ENCODE measurements at places on chromosomes 4 and X. TPM values are rescaled to one million over a fixed set of nuclear protein-coding genes. Genes with fewer than 3 reads are reported as not detected.

Gene SLC6A14
- 0.44 TPM for total RNA-seq

Gene SATL1
- total RNA-seq, result not detected

Gene PNMA5
- total RNA-seq, result not detected

Gene ZNF732
- not detected for total RNA-seq

Gene GJB1
- not detected for total RNA-seq

Gene SPANXN4
- total RNA-seq, result not detected

Gene MAGEB5
- not detected for total RNA-seq

Gene SERTM2
- not detected for total RNA-seq

Gene CLIC2
- total RNA-seq, result 0.17 TPM

Gene PAGE4
- total RNA-seq, result not detected

Gene CENPVL2
- total RNA-seq, result not detected

Gene CD38
- 0.90 TPM for total RNA-seq

Gene AFF2
- not detected for total RNA-seq

Gene FGFR3
- 8.2 TPM for total RNA-seq

DNA sequence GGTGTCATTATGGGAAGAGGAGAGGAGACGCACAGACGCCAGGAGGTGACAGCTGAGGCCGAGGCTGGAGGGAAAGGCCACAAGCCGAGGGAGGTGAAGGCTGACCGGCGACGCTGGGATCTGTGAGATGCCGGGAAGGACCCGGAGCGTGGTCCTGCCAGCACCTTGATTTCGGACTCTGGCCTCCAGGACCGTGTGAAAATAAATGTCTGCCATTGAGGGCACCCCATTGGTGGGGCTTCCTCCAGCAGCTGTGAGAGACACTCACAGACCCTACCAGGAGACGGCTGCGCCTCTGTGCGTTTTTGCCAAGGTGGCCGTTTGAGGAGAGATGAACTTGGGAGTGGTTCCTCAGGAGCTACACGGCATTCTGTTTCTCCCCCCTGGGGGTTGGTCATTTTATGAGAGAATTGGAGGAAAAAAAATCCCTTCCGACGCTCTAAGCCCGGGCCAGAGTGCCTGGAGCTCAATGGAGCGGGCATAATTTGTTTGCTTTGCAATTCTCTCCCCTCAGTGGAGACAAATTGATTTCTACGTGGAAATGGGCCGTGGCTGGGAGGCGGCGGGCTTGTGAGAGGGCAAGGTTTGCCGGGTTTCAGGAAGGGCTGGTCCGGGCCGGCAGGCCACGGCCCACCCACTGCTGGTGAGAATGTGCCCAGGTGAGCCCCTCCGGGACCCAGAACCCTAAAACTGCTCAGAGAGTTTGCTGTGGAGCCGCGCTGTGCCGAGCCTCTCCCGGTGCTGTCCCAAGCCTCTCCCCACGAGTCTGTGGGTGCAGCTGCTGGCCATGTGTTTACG is 53.9 kb downstream of the CPZ start:
- no peaks in the 10 kb centered on the region for H3K36me3 ChIP-seq
- no peak overlapping the region for H3K27ac ChIP-seq
- no peak overlapping the region for H3K4me3 ChIP-seq
- DNase-seq, result peak; percentile 70
- peaks cover 12% of the 10 kb centered on the region for H3K4me1 ChIP-seq

GRCh38 chrX:123803331-123803983 is 56.4 kb upstream of the XIAP start:
- H3K4me3 ChIP-seq, result no peak overlapping the region
- no peaks in the 10 kb centered on the region for H3K27me3 ChIP-seq
- H3K4me1 ChIP-seq, result peaks cover 59% of the 10 kb centered on the region
- H3K27ac ChIP-seq, result peak overlapping the region; percentile 65
- H3K36me3 ChIP-seq, result no peaks in the 10 kb centered on the region

DNA sequence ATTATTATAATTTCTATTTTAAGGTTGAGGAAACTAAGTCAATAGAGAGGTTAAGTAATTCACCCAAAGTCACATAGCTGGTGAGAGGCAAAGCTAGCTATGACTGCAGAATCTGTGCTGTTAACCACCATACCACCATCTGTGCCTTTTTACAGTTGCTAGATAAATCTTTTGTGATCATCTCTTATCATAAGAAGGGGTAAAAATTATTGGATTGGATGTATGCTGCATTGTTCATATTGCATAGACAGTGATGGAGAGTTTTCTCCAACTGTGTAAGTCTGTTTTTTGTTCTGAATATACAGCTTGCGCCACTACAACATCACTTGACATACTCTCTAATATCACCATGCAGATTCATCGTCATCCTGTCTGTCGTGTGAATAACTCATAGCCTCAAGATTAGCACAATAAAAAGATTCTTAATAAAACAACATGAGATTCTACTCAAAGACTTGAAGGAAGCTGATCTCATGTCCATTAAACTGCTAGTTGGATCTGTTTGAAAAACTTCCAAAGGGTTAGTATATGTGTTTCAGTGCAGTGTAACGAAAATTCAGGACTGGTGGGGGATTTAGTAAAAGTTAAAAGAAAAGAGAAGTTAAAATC is 495.9 kb downstream of the SPRY1 start:
- no peak overlapping the region for H3K27ac ChIP-seq
- no peak for DNase-seq
- H3K4me1 ChIP-seq, result no peaks in the 10 kb centered on the region
- no peak overlapping the region for H3K4me3 ChIP-seq

DNA sequence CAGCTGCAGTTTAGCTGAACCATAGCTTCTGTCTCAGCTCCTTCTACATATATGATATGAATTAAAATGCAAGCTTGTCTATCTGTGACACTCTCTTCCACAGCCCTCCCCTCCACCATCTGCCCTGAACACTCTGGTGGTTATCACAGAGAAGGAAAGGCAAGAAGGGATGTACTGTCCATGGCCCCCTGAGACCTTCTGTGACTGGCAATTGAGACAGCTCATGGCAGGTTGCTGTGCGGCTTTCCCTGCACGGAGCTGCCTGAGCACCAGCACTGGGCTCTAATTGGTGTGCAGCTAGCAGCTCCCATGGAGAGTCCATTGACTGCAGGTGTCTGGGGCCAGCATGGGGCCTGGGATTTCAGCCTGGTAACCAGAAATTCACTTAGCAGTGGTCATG is 109.8 kb upstream of the ANXA3 start:
- no peaks in the 10 kb centered on the region for H3K36me3 ChIP-seq

GRCh38 chr4:108596344-108596743 is 24.0 kb upstream of the RPL34 start:
- no peak overlapping the region for H3K27ac ChIP-seq
- H3K4me1 ChIP-seq, result no peaks in the 10 kb centered on the region
- H3K27me3 ChIP-seq, result no peaks in the 10 kb centered on the region
- DNase-seq, result no peak
- no peak overlapping the region for H3K4me3 ChIP-seq
- no peaks in the 10 kb centered on the region for H3K36me3 ChIP-seq

DNA sequence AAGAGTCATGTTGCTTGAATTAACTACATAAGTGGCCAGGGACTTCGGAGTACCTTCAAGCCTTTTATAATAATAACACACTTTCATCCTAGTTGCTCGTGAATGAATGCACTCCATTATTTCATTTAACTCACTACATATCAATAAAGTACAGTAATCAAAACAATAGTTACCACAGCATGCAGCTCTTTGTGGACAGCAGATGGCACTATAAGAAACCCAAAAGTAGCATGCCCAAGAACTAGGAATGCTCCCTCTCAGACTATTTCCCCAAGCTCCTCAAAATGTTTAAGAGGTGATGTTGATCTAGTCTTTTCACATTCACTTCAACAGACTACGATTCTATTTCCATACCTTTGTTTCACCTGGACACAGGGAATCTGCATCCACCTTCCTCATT is 500.8 kb upstream of the DIAPH2 start:
- no peak for DNase-seq
- no peaks in the 10 kb centered on the region for H3K4me1 ChIP-seq
- H3K27ac ChIP-seq, result no peak overlapping the region
- no peaks in the 10 kb centered on the region for H3K36me3 ChIP-seq
- H3K4me3 ChIP-seq, result no peak overlapping the region

- H3K36me3 ChIP-seq, result no peaks in the 10 kb centered on the region
- no peaks in the 10 kb centered on the region for H3K27me3 ChIP-seq
- no peak overlapping the region for H3K27ac ChIP-seq
- DNase-seq, result no peak
- H3K4me1 ChIP-seq, result no peaks in the 10 kb centered on the region
- H3K4me3 ChIP-seq, result no peak overlapping the region
These were observed 338.4 kb upstream of the NOCT start for GRCh38 chr4:138677212-138677611.

- no peaks in the 10 kb centered on the region for H3K4me1 ChIP-seq
- no peak for DNase-seq
- no peak overlapping the region for H3K27ac ChIP-seq
- H3K4me3 ChIP-seq, result no peak overlapping the region
These were observed 10.9 kb upstream of the FAT4 start for GRCh38 chr4:125303821-125304220.

GRCh38 chrX:41750716-41751115 is 26.7 kb downstream of the GPR82 start:
- no peaks in the 10 kb centered on the region for H3K4me1 ChIP-seq
- no peak for DNase-seq
- H3K27me3 ChIP-seq, result no peaks in the 10 kb centered on the region
- no peak overlapping the region for H3K4me3 ChIP-seq
- H3K36me3 ChIP-seq, result no peaks in the 10 kb centered on the region

GRCh38 chr4:61468024-61468720 is 268.0 kb downstream of the ADGRL3 start:
- no peaks in the 10 kb centered on the region for H3K27me3 ChIP-seq
- H3K36me3 ChIP-seq, result no peaks in the 10 kb centered on the region
- H3K4me3 ChIP-seq, result no peak overlapping the region
- H3K4me1 ChIP-seq, result peaks cover 9% of the 10 kb centered on the region

GRCh38 chr4:13921805-13922204 is 294.3 kb upstream of the BOD1L1 start:
- H3K36me3 ChIP-seq, result no peaks in the 10 kb centered on the region
- peak overlapping the region; percentile 99 for H3K27ac ChIP-seq

DNA sequence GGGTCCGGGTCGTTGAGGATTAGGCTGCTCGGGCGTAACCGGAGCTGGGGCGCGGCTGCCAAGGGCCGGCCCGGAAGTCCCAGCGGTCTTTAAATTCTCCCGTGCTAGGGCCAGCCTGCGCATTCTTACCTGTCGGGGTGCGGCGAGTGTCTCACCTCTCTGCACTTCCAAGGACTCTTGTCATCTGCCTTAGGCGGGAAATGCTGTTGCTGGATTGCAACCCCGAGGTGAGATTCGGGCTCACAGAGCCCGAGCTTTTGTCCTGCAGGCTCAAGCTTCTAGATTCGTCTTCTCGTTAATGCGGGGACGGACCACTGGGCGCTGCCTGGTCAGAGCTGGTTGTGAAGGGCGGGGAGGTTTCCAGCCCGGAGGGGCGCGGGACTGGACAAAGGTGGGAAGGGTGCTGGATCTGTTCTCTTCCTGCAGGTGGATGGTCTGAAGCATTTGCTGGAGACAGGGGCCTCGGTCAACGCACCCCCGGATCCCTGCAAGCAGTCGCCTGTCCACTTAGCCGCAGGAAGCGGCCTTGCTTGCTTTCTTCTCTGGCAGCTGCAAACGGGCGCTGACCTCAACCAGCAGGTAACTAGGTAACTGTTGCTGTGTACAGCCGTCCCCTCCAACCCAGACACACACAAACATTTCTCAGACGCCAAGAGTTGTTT is at the start of gene ANKRD37:
ANKRD37 (plus strand) TSS at position 118 of the 662 bp plus-strand sequence; CDS start at position 201, 83 bp downstream.
- peak within 1 kb of the TSS; percentile 91 for H3K4me3 ChIP-seq
- H3K27ac ChIP-seq, result peak within 1 kb of the TSS; percentile 98
- no peaks in the 10 kb centered on the region for H3K36me3 ChIP-seq
- H3K27me3 ChIP-seq, result no peaks in the 10 kb centered on the region
- peak; percentile 63 for DNase-seq

GRCh38 chr4:8113611-8114377 is 44.8 kb downstream of the ABLIM2 start:
- peaks cover 5% of the 10 kb centered on the region for H3K27me3 ChIP-seq
- no peak for DNase-seq
- no peak overlapping the region for H3K4me3 ChIP-seq
- no peak overlapping the region for H3K27ac ChIP-seq

GRCh38 chrX:20227116-20227515 is 39.6 kb downstream of the RPS6KA3 start:
- DNase-seq, result no peak
- no peaks in the 10 kb centered on the region for H3K4me1 ChIP-seq
- no peak overlapping the region for H3K27ac ChIP-seq
- no peaks in the 10 kb centered on the region for H3K36me3 ChIP-seq
- H3K27me3 ChIP-seq, result no peaks in the 10 kb centered on the region

Measured in PC-9 (cell line).